ENCODE measurements at places on chromosomes 1 and 21.

DNA sequence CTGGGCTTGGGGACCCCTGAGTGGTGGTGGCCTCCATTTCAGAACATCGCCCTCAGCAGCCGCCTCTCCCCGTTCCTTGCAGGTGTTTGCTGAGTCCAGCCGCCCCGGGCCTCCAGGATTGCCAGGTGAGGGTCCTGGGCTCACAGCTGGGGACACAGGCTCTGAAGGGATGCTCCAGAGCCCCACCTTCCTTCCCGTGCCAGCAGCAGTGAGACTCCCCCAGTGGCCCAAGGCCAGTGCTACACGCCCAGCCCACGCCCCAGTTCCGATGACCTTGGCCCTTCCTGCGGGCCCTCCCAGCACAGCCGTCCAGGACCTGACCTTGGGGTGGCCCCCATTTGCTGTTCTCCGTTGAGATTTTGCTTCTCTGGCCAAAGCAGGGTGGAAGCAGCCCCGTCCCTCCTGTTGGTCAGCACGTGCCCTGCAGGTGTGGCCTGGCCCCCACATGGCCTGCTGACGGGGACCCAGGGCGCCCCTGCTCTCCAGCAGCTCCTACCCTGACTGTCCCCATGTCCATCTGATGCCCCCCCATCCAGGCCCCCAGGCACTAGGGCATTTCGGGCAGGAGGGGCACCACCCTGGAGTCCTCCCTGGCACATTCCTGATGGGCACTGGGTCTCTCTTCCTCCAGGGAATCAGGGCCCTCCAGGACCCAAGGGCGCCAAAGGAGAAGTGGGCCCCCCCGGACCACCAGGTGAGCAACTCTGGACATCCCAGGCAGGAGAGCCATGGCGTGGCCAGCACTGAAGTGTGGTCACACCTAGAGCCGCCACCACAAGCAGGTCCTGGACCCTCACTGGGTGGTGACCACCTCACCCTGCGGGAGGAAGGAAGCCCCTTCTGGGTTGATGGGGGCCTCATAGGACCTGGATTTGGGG is 45.0 kb downstream of the SLC19A1 start:
- DNase-seq = no peak

GRCh38 chr1:200652378-200652777 is 17.3 kb downstream of the DDX59 start:
- DNase-seq = no peak

- DNase-seq = no peak
Observed at GRCh38 chr1:32830092-32830852, 12.8 kb downstream of the S100PBP start.

- no peak for DNase-seq
Observed at GRCh38 chr1:213512316-213512715, 461.3 kb downstream of the RPS6KC1 start.

DNA sequence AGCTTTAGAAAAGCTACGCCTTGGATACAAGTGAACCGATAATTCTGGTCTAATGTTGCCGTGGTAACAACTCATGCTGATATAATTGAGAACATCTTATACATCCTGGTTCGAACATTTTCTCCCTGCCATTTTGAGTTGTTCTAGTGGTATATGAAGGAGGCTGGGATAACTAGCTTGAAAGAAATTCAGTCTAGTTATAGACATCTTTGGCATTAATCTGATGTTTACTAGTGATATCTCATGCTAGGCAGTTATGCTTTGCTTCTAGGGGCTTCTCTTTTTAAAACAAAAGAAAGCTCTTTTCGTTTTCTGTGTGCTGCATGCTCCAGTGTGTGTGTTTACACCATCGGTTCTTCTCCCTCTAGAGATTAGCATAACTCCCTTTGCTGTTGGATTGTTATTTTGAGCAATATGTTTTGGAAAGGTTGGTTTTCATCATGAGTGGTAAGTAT is 20.5 kb downstream of the PRKACB start:
- no peak for DNase-seq

DNA sequence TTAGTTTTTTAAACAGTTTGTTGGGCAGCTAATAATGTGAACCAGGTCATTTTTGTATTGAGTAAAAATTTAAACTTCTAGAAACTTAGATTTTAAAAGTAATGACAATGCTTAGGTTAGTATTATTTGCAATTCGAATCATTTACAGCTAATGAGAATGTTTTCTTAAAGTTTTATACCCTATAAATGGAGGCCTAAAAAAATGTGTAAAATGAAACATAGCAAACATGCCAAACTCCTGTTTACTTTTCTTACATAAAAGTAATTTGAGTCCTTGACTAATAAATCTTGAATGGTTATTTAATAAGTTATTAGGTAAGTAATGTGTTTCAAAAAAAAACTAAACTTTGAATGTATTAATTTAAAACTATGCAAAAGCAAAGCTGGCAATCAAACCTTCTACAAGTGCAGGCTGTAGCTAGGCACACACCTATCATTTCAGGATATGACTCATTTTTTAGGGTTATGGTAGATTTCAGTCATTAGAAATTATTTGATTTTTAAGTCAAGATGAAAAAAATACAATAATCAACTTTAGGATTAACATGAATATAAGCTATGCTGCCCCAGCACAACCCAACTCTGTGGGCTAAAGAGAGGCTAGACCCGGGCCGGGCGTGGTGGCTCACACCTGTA is 41.5 kb downstream of the CLSTN1 start:
- no peak for DNase-seq

GRCh38 chr1:10490286-10490970 is 15.7 kb downstream of the PEX14 start:
- no peak for DNase-seq

DNA sequence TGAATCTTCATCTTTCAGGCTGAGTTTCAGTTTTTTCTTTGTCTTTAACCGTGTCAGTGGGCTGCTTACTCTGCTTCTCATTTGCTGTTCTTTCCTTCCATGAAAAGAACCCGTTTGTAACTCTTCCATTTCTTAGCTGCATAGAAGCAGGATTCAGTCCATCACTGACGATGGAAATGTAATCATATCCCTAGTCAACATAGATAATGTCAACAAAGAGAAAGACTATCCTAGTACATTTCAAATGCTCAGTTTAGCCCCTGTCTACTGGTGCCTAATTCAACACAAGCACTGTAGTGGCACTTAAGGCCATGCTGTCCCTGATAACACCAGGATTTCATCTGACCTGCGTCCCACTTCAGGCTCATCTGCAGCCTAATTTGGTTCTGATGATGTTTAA is 376 bp downstream of the GBP1 start:
- no peak for DNase-seq

DNA sequence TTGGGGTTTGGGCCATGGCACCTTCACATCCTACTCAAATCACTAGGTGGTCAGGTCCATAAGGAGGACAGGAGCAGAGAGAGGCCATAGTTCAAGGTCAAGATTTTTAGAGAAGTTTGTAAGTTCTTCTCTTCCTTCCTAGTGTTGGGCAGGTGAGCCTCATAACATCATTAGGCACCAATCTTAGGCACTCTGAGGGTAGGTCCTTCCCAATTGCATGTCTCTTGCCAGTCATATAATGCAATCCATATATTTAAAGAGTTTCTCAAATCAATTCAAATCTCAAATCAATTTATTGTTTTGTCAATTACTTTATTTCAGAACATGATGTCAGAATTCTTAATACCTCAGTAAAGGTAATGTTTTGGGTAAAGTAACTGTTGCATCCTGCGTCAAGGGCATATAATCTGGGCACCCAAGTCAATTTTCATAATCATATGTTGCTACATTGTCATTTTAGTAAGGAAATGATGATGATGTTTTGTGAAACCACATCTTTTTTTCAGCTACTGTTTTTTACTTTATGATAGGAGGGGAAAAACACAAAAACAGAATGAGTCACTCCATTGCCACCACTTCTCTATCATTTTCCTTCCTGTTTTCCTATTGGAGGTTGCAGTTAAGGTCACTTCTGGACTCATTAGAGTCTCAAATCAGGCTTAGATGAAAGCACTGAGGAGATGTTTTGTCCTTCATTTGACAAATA is 122.7 kb downstream of the UCHL5 start:
- DNase-seq = no peak

DNA sequence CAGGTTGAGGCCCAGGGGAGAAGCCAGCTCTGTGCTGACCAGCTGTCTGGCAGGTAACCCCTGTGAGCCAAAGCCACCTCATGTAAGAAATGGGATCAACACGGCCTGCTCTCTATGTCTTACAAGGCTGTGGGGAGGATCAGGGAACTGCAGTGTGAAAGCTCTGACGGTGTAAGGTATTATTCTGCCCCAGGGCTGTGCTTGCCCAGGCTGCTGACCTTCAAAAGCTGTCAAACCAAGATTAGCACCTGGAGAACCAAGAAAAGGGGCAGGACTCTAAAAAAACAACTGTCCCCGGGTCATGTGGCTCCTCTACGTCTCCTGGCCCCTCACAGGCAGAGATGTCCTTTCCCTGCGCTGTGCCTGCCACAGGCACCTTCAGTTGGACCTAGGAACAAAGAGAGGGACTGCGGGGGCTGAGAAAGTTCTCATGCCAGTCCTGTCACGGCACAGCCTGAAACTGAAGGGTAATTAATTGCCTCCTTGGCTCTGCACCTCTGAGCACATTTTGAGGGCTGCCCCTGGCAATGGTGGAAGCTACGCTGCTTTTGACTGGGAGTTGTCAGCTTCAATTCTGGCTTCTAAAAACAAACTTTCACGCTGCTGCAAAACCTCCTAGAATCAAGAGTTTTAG is 77.6 kb downstream of the PGBD5 start:
- no peak for DNase-seq

GRCh38 chr1:231757101-231757404 is 130.5 kb downstream of the DISC1 start:
- DNase-seq = no peak

DNA sequence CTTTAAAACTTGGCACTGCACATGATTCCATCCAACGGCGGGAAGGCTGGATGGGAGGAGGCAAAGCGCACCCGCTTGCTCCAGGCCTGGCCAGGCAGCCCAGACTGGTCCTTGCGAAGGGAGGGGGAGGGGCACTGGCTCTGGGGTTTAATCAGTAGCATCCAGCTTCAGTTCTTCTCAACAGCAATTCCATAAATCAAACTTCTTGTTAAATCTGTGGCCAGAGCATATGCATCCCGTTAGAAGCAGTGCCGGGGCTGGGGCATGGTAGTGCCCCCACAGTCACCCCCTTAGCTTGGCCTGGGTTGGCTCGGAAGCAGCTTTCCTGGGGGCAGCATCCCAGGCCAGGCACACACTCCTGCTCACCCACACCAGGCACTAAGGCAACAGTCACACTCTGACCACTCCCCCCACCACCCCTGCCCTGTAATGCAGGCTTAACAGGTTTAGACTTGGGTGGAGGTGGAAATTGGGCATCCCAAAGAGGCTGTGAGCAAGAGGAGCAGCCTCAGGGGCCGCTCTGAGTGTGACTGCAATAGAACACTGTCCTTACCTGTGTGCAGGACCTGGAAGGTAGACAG is 94.1 kb upstream of the CASZ1 start:
- DNase-seq = no peak

DNA sequence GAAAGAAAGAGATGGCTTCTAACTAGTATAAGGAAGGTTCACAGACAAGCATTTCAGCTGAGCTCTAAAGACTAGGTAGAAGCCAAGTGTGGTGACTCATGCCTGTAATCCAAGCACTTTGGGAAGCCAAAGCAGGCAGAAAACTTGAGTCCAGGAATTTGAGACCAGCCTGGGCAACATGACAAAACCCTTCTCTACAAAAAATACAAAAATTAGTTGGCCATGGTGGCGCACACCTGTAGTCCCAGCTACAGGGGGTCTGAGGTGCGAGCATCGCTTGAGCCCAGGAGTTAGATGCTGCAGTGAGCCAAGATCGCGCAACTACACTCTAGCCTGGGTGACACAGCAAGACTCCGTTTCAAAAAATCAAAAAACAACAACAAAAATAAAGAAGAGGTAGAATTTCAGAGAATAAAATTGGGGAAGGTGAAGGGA is 27.8 kb downstream of the FBXO42 start:
- no peak for DNase-seq

DNA sequence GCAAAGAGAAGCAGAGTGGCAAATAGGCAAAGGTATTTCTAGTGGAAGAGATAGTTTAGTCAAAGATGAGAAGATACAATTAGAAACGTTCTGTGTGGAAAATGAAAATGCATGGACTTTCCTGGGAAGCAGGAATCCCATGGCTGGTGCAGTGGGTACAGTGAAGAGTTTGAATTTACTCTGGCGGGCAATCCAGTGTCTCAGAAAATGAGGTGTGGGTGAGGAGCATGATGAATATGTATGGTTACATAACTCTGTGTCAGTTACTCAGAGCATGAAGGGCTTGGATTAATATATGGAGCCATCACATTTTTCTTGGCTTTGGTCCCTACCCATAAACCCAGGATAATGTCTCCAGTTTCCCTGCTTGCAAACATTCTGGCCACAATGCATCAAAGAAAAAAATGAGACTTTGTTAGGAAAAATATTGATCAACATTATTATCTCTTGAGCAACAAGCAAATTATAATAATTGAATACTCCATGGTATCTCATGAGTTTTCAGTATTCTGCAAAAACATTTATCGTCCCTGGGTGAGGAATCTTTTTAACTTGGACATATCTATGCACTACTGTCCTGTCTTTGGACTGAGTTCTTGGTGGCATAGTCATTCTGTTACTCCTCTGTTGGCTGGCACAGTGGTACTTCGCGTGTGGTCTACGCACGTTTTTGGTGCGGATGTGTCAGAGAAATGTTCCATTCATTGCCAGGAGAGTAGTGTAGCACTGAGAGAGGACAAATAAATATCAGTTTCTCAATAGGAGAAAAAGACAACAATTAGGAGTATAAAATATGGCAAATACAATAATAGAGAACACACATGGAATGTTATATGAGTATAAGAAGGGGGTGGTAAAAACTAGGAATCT is 173.7 kb upstream of the C1orf105 start:
- DNase-seq = no peak

DNA sequence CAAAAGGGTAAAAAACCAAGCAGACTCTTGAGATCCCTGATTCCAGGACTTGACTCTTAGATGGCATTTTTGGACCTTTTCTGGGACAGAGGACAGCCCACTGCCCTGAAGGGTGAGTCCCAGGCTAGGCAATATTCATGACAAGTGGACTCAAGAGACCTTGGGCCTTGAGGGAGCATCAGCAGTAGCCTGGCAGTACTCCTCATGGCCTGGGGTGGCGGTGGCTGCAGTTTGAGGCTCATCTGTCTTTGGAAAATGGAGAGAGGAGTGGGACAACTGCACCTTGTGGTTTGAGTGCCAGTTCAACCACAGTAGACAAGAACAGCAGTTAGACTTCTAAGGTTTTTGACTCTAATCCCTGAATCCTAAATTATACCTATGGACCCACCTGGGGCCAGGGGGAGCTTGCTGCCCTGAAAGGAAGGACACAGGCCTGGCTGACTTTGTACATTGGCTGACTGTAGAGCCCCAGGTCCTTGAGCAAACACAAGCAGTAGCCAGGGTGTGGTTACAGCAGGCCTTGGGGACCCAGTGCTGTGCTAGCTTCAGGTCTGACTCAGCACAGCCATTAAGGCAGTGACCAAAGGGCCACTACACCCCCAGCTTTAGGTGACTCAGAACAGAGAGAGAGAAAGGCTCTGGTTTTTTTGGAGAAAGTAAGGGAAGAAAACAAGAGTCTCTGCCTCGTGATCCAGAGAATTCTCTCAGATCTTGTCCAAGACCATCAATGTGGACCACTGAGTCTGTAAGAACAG is 1023.2 kb downstream of the KCNT2 start:
- DNase-seq = no peak

Data from GM12891 (cell line).